ENCODE measurements at places on chromosomes 7 and 10.
A peak's percentile ranks its signal among the peaks of the same experiment; 100 is the strongest.

- DNase-seq, result no peak
These were observed 26.8 kb upstream of the ARMC3 start for GRCh38 chr10:22900841-22901601.

DNA sequence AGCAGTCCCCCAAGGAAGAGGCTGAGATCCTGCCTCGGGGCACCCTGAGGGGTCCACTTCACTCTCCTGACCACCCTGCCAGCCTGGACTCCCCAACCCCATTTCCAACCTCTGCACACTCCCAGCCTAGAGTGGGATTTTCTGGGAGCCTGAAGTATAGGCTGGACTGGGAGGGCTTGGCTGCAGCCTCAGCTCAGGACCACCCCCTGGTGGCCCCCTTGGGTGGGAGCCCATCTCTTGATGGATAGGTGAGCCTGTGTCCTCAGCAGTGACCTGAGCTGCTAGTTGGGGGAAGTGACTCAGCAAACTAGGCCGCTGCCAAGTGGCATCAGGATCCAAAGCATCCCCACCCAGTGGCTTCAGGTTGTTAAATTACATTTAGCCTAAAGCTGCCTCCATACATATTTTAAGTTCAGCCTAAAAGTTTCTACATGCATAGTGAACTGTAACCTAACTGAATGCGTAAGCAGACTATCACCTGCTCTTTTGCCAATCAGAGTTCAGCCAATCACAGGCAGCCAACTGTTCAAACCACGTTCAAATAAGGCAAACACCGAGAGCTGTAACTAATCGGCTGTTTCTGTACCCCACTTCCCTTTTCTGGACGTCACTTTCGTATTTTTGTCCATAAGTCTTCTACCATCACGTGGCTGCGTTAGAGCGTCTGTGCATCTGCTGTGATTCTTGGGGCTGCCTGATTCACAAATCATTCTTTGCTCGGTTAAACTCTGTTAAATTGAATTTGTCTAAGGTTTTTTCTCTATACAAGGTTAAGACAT, 144.0 kb downstream of the PLPP4 start:
- peak; percentile 50 for DNase-seq

GRCh38 chr7:40219917-40220316, 85.1 kb downstream of the SUGCT start:
- no peak for DNase-seq

DNA sequence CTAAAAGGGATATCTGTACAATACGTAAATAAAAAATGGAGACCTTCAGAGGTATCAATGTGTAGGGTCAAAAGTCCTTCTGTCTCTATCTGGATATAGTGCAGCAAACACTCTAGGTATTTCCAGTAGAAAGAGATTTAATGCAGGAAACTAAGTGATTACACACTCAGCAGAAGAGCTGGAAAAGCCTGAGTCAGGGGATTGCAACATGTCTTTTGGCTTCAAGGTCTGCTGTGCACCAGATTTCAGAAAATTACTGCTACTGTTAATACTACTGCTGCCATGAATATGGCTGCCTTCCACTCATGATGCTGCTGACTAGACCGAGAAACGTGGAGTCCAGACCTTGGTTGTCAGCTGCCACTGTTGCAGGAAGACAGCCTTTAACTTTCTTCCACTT, 94.9 kb upstream of the DLX6 start:
- no peak for DNase-seq

- no peak for DNase-seq
These were observed 253.5 kb downstream of the NSUN6 start for GRCh38 chr10:18397906-18398305.

DNA sequence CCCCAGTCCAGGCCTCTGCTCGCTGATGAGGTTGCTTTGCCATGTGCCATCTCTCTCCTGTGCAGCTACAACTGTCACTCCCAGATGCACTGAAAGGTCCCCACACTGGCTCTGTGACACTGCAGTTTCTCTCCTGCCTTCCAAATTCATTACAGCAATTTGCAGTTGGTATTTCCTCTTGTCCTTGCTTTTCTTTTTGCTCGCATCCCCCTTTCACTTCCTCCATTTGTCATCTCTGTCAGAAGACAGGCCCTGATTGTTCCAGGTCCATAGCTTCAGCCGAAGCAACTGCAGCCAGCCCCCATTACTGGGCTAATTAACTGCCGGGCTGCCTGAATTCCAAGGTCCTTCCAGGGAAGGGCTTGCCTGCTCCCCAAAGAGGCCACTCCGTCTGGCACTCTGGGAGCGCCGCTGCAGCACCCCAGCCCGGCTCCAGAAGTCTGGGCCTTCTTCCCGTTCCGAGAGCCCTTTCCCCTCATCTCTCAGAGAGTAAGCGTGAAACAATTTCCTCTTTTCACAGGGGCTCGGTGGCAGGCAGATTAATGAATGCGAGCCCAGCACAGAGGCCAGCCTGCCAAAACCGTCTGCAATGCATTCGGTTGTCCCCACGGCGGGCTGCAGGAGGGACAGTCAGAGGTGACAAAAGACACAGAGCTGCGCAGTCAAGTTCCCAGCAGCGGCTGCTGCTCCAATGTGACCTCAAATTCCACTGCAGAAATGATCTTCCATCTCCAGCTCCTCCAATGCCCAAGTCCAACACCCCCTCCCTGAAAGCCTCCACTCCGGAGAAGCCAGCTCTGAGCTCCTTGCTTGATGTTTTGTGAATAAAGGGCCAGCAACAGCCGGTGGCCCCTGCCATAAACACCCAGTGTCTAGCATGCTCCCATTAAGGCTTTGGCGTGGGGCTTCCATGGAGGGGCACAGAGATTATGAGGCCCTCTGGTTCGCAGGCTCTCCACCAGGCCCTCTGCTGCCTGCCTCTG, 279.4 kb upstream of the HABP2 start:
- DNase-seq, result peak; percentile 71

- DNase-seq, result no peak
These were observed 15.7 kb upstream of the ARMC3 start for GRCh38 chr10:22911889-22912762.

- peak; percentile 84 for DNase-seq
These were observed 988 bp upstream of the EN2 start for GRCh38 chr7:155456738-155457543.

GRCh38 chr7:31336202-31337001, 4.1 kb downstream of the NEUROD6 start:
- DNase-seq, result no peak

DNA sequence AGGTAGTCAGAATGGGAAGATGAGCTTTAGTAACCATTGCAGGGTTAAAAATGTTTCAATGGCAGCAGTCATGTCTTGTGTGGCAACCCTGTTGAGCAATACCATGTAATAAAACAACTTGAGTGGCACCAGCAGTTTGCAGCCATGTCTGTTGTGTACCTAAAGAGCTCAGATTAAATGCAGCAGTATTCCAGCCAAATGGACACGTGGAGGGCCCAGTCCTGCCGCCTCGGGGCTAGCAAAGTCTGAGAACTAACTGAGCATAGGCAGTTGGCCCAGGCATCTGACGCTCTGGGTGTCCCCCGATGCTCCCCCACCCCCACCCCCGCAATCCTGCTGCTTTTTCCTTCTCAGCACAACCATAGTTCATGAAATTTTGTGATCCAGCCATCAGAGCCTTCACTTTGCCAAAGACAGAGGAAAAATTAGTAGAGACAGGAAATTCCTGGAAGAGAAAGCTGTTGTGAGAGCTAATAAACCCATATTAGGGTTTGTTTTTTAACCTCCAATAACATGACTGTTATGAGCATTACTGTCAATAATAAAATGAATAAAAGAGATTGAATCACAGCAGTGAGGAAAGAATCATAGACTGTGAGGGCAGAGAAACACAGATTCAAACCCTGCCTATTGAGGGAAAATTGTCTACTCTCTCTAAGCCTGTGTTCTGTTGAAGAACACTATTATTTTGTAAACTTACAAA, 220.6 kb upstream of the RHOBTB1 start:
- peak; percentile 10 for DNase-seq

GRCh38 chr10:24208661-24209431, at the start of gene KIAA1217:
Gene KIAA1217, plus strand, starts transcription at chr10:24209138. Its CDS starts 56 bp downstream, at chr10:24209194.
- DNase-seq, result no peak

DNA sequence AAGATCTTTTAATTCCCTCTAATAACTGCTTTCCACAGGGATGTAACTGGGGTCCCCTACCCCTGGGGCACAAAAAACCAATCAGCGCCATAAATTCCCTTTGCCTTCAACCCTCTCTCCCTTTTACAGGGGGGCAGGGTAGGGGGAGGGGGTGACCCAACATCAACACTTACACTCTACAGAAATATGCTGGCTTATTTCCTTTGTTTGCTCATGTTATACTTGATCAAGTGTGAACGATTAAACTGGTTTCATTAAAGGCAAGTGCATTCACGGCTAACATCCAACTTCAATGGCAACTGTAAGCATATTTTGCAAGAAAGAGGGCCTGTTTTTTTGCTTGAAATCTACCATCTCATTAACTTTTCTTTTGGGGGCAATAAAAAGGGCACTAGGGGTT, 2.9 kb downstream of the CTBP2 start:
- DNase-seq, result no peak

- no peak for DNase-seq
These were observed 558.4 kb downstream of the TYW1 start for GRCh38 chr7:67554986-67555385.

DNA sequence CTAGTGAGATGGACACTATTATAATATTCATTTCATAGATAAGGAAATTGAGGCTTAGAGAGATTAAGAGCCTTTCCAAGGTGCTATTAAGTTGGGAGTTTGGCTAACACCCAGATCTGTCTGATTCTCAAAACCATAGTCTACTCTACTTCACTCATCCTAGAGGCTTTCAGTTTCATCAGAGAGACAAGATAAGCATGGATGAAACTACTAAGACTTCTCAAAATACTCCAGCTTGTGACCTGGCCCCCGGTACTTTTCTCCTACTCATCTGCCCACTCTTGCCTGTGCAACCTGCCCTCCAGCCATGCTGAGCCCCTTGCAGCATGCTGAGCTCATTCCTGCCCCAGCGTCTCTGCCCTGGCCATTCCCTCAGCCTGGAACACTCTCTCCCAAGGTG, 12.2 kb upstream of the SLC35B4 start:
- DNase-seq, result no peak

DNA sequence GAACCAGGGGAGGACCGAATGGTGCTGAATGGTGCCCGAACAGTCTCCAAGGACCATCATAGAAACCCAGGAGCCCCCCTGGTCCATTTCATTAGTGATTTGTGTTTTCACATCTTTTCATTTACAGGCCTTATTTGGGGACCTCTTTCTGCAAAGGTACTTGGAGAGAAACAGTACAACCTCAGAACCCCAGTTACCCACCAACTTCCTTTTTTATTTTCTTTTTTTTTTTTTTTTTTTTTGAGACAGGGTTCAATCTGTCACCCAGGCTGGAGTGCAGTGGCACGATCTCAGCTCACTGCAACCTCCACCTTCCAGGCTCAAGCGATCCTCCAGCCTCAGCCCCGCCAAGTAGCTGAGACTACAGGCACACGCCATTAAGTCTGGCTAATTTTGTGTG, 13.0 kb upstream of the ELN start:
- DNase-seq, result no peak

DNA sequence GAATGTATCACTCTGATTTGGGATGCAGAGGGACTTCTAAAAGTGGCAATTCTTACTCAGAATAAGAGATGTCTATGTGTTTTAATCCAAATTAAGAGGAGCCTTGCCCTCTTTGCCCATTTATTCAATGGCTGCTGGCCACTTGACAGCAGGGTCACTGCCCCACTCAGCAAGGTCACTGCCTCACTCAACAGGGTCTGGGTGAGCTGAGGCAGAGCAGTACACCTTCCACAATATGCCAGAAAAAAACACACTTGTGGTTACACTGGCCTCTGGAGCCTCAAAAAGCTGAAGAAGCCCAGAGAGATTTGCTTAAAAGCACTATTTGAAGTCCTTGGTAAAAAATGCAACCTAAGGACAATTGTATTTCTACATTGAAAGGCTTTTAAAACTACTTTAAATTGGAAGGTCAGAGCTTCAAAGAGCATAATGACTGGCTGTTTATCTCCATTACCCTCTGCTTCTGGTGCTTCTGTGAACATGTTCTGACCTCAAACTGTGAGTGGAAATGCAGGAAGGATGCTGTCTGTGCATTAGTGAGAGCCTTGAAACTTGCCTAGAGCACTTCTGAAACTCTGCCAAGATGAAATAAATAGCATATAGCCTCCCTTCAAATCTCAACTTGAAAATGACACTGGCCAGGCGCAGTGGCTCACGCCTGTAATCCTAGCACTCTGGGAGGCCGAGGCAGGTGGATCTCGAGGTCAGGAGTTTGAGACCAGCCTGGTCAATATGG, 35.1 kb upstream of the WIPF3 start:
- no peak for DNase-seq

DNA sequence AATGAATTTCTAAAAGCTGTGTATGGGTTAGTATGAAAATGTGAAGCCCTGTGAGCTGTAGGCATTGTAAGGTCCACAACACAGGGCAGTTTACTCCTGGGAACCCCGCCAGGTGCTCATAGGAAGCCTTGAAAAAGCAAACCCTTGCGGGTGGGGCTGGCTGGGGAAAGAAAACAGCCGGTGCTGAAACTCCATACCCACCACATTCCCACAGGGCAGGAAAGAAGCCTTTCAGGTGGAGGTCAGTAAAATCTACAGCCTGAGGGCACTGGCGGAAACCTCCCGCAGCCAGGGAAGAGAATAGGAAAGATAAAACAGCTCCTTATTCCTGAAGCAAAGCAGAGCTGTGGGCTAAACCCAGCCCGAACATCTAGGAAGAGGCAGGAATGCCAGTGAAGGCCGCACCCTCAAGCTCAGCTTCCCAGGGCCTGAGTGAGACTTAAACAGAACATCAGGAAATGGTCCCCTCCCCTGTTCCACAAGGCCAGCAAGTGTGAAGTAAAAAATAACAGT, 34.7 kb downstream of the PODXL start:
- no peak for DNase-seq

DNA sequence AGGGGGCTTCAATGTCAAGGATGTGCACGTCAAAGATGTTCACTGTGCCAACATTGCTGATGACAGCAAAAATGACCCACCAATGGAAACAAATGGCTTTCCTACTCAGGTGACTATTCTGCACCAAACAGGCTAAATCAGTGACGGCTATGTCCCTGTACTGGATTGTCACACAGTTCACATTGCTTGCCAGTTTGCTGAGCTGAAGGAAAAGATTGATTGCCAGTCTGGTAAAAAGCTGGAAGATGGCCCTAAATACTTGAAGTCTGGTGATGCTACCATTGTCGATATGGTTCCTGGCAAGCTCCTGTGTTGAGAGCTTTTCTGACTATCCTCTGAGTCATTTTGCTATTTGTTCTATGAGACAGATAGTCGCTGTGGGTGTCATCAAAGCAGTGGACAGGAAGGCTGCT, 202.2 kb upstream of the ETV1 start:
- no peak for DNase-seq

GRCh38 chr7:137934941-137935883, 66.7 kb downstream of the CREB3L2 start:
- peak; percentile 29 for DNase-seq

GRCh38 chr7:87083865-87084519, 24.5 kb upstream of the ELAPOR2 start:
- no peak for DNase-seq

- DNase-seq, result no peak
These were observed 479.7 kb downstream of the KIF20B start for GRCh38 chr10:90180886-90181691.

DNA sequence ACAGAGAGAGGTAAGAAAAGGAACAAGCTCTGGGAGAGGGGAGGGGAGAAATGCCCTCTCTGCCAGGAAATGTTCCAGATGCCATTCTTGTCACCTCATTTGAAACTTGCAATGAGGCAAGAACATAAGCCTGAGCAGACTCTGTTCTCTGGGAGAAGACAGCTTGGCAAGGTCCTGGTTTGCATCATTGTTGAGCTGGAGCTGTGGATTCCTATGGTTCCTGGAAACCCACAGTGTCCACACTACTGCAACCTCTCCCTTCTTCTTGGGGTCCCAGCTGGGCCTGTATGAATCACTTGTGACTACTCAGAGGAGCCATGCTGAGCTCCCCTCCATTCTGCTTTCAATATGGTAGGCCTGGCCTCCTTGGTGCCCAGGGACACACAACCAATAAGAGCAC, 60.8 kb upstream of the HECTD2 start:
- no peak for DNase-seq
